ENCODE measurements at places on chromosomes 5 and 9.

DNA sequence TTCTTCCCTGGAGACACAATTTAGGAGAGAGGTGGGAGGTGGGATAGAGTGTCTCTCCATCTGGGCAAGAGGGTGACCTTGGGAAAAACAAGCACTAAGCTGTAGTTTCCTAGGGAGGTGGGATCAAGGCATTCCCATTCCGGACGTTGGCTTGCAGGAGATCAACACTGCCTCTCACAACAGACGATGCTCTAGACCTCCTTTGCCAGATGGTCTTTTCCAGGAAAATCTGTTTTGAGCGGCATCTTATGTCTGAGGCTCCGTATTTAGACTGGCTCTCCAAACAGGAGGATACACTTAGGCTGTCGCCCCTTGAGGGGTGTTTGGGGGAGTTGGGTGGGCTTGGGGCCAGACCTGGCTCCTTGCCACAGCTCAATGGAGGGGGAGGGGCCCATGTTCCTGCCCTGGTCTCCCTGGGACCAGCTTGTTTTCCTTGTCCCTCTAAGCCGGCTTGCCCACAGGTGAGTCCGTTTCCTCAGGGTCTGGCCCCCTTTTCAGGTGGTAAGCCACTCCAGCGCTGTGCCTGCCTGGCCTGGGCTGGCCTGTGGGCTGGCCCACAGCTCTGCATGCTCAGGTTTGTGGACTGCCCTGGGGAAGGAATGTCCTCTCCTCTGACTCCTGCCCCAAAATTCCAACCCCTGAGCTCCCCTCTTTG lies 2.4 kb downstream of the PSD2 start:
- no peak for DNase-seq

DNA sequence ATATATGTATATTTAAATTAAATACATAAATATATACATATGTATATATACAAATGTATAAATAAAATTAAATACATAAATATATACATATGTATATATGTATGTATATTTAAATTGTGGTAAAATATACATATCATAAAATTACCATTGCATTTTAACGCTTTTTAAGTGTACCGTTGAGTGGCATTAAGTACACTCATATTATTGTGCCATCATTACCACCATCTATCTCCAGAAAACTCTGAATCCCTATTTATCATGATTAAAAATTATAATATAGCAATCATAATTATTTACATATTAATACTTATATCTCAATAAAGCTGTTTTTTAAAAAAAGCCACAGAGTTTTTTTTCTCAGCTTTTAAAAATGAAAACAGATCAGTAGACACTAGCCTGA lies 27.1 kb upstream of the VCAN start:
- DNase-seq = no peak

DNA sequence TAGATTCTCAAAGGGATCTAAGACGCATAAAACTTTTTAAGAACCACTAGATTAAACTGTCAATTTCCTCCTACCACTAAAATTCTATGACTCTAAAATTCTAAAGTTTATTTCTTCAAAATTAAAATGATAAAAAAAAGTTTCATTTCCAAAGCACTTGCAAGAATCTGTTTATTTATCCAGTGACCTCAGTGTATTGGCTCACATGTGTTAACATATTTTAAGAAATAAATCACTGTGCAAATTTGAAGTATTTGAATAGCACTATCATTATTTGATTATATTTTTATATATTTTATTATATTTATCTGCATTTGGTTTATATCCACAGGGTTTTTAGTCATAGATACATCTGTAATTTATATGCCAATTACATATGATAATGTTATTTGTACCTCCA lies 62.2 kb upstream of the SLC12A2 start:
- DNase-seq = no peak

DNA sequence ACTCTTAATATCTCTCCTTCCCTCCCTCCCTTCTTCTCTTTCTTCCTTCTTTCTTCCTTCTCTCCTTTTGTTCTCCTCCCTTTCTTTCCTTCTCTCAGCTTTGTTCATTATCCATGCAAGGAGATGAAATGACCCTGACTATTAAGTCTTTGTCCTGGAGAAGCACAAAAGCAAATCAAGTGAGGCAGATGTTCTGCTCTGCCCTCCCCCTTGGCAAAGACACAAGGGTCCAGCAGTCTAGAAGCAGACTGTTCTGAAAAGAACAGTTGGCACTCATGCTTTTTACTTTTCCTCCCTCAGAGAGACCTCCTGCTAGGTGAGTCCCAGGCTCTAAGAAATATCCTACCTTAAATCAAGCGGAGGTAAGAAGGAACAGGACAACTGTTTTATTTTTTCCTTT lies 1067.6 kb upstream of the DMAC1 start:
- DNase-seq = no peak

DNA sequence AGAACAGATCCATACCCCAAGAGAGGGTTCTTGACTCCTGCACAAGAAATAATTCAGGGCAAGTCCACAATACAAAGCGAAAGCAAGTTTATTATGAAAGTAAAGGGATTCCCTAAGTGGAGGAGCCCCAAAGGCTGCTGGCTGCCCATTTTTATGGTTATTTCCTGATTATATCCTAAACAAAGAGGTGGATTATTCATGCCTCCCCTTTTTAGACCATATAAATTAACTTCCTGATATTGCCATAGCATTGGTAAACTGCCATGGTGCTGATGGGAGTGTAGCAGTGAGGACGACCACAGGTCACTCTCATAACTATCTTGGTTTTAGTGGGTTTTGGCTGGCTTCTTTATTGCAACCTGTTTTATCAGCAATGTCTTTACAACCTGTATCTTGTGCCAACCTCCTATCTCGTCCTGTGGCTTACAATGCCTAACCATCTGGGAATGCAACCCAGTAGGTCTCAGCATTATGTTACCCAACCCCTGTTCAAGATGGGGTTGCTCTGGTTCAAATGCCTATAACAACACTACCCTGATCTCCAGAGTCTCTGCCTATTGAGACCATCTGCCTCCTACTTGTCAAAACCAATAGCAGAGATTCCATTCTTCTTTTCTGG lies 154.4 kb upstream of the GRAMD2B start:
- DNase-seq = no peak

DNA sequence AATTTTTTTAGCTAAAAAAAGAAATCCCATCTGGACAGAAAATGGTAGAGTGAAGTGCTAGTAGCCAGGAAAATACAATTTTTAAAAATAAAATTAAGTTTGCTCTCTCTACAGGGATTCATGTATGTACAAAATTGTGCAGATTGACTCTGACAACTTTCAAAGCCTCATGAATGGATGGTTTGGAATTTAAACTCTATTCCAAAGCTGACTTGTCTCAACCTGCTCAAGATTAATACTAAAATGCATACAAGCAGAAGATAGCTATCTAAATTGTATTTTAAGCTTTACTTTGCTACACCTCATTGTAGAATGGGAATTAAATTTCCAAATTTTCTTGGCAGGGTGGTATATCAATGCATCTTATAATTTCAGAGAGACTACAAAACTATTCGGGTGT lies 257.6 kb downstream of the RFX3 start:
- no peak for DNase-seq
